ENCODE measurements at places on chromosomes 11 and 22.

DNA sequence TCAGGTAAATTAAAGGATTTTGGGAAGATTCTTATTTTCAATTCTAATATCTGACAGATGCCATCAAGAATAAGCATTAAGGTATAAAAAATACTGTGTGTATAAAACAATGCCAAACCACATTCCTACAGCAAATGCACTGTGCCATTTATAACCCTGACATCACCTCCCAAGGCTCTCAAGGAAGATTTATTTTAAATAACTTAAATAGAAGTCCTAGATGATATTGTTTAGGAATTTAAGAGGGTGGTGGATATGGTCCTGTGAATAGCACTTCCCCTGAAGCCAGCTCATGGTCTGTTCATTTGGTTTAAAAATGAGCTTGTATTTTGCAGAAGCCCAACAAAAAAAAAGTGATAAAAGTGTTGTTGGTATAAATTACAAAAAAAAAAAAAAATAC is 32.1 kb downstream of the PPIL2 start:
- DNase-seq: no peak

- DNase-seq: peak; percentile 54
These were observed 10.4 kb upstream of the CDC42BPG start for GRCh38 chr11:64854534-64855502.

GRCh38 chr11:128625746-128626145 is 38.4 kb upstream of the ETS1 start:
- DNase-seq: no peak

DNA sequence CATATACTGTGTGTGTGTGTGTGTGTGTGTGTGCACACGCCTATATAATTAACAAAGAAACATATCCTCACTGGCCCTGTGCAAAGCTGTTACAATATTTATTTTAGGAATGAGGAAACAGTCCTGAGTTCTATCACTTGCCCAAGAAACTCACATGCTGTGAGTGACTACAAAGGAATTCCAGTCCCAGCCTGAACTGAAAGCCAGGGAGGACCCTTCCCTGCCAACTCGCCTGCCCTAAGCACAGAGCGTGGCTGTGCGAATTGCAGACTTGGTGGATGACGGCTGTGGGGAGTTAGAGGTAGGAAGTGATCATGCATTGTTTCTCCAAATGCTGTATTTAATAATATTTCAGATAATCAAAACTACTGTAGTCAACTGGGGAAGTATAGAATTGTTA is 26.4 kb upstream of the CD5 start:
- no peak for DNase-seq

GRCh38 chr22:31227186-31227585 is 15.1 kb downstream of the LIMK2 start:
- DNase-seq: no peak

DNA sequence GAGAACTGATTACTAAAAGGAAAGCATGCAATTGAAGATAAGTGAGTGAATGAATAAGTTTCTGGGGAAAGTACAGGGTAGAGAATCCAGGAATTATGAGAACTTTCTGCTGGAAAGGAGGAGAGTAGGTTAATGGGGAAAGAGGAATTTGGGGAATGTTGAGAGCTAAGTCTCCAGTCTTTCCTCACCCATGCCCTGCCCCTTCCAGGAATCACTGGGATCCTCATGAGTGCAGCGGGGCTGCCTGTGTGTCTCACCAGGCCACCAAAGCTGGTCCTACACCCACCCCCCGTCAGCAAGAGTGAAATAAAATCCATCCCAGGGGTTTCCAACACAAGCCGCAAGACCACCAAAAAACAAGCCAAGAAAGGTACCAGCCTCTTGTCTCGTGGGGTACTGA is 17.0 kb downstream of the DTX4 start:
- DNase-seq: no peak

DNA sequence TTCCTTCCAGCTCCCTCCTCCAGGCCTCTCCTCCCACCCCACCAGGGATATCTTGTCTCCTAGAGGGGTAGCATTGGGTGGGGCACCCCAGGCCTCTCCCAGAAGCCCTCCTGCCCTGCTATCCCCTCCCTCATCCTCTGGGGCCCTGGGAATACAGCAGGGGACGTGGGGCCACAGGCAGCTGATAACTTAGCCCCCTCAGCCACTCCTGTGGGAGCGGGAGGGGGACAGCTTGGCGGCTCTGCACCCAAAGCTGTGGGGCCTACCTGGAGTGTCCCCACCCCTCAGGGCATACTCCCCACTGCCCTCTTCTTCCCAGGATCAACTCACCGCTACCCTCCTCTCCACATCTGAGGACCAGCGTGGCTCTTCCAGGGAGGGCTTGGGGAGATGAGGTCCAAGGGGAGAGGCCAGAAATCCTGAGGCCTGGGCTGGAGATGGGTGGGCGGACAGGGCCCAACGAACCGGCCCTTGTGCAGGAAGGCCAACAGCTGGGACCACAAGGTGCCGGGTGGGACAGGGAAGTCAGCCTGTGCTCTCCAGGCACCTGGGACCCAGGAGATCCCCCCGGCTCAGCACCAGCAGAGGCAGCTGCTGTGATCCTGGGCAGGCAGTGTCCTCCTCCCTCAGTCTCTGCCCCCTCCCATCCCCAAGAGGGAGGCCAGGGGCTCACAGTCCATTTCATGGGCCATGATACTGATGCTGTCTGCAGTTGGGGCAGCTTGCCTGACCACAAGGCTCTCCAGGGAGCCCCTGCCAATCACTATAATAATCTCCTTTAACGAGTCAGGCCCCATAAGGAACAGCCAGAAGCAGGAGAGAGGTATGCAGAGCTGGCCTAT is 23.2 kb downstream of the NEAT1 start:
- no peak for DNase-seq

DNA sequence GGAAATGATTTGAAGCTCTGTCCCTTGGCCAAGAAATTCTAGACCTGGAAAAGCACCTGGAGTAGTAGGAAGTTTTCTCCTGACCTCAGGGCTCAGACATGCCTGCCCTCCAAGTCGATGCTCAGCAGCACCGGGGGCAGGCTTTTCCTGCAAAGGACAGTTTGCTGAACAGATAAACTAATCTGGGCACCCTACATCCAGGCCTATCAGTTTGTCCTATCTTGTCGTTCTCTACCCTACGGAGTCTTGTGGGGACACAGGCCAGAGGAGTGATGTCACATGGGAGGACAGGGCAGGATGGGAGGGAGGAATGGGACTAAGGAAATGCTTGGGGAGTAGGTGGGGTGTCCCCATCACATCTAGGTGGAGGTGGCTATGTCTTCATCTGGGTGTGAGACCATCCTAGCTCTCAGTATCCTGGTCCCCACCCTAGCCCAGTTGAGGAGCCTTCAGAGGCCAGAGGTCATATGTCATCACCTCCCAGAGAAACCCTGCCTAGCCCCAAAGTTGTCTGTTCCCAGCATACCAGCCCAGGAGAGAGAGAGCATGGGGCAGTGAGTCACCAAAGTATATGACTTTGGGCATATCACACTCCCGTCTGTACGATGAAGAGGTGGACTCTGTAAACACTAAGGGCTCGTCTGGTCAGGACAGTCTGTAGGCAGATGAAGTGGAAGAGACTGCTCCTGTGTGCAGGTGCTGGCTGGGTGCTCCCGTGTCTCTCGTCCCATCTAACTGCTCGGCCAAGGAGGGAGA is 18.1 kb upstream of the FCHSD2 start:
- DNase-seq: no peak

- no peak for DNase-seq
These were observed 101.9 kb downstream of the GGTLC2 start for GRCh38 chr22:22746061-22746962.

GRCh38 chr11:73246303-73246702 is 25.8 kb upstream of the P2RY6 start:
- DNase-seq: no peak

DNA sequence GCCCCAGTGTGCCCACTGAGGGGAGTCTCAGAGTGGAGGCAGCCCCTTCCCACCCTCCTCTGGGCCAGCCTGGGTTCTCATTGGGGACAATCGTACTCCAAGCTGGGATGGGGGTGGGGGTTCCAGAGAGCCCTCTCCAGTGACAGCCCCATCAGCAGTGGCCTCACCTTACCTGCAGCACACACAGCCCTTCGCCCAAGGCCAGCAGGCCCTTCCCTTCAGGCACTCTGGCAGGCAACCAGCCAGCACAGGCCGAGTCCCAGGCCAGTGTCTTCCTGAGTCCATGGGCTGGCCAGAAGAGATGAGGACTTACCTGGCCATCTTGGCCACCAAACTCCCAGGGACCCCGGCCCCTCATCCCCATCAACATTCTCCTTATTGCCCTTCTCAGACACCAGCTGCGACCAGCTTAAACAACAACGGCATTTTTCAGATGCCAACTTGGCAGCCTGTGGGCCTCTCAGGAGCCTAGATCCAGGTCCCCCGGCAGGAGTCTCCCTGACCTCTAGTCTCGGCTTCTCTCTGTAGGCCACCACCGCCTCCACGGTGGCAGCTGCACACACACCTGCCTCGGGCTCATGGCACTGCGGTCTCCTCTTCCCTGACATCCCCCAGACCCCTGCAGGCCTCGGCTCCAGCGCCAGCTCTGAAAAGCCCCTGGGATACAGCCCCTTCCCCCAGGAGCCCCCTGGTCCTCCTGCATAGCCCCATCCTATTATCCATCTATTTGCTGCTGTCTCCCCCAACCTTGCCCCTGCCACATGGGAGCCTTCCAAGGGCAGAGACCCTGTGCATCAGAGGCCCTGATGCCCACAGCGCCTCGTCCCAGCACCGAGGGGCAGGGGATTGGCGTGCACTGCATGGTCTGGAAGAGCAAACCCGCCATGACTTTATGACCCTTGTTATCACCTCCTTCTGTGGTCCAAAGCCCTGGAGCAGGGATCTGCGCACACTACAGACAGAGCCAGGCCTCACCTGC is 111.2 kb upstream of the FGF3 start:
- DNase-seq: no peak
